ENCODE measurements at places on chromosomes 6 and 20. TPM values are rescaled to one million over a fixed set of nuclear protein-coding genes. Genes with fewer than 3 reads are reported as not detected.
A peak's percentile ranks its signal among the peaks of the same experiment; 100 is the strongest.

The KHDC1 gene
- 3.2 TPM for total RNA-seq

The SMLR1 gene
- not detected for total RNA-seq

The C6orf58 gene
- not detected for total RNA-seq

The TRIM31 gene
- not detected for total RNA-seq

The IDH3B gene
- 96.7 TPM for total RNA-seq

The HRH3 gene
- not detected for total RNA-seq

- no peak overlapping the region for H3K4me3 ChIP-seq
- no peaks in the 10 kb centered on the region for H3K27me3 ChIP-seq
- H3K36me3 ChIP-seq, result no peaks in the 10 kb centered on the region
- H3K4me1 ChIP-seq, result no peaks in the 10 kb centered on the region
Observed at GRCh38 chr6:103617642-103618041, 1242.1 kb downstream of the HACE1 start.

DNA sequence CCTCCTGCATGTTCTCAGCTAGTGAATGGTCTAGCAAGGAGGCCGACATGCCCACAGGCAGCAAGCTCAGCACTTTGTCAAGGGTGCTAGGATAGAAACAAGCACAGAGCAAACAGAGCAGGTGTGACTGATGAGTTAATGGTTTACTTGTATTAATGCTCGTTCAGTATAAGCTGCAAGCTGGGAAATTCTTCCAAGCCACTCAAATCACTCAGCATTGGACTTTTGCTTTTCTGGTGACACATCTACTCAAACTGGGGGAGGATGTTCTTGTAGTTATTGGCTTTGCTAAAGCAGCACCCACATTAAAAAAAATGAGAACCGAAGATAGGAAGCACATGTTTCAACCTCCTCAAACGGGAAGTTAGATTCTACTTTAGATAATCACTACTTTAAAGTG, 43.1 kb upstream of the NEDD9 start:
- no peaks in the 10 kb centered on the region for H3K27me3 ChIP-seq
- H3K36me3 ChIP-seq, result peaks cover 56% of the 10 kb centered on the region
- peak overlapping the region; percentile 55 for H3K4me3 ChIP-seq
- DNase-seq, result no peak

DNA sequence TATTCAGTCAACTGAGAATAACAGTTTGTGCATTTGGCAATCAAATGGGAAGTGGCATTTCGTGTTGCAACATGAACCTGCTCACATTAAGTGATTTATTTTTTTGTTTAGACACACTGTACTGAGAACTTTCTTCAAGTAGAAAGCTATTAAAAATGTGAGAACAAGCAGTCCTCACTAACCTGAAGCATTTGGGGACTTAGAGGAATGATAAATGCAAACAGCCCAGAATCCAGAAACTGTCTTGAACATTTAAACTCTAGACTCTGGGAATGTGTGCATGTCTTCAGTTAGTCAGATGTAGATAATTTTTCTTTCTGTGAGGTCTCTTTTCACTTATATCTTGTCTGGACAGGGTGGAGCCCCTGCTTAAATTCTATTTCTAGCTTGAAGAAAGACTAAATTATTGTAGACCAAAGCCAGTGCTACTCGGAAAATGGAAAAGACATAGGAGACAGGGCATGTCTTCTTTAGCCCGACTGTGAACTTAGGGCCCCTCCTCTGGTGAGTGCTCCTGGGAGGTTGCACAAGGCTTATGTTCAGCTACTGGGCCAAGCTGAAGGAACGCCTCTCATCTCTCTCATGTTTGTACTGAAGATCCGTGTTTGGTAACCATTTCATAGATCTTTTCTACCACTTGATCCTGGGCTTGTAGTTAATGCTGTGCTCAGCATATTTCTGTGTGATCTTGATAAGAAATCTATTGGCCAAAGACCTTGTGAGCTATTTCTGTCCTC, 70.1 kb downstream of the SLX4IP start:
- peaks cover 31% of the 10 kb centered on the region for H3K4me1 ChIP-seq
- no peaks in the 10 kb centered on the region for H3K27me3 ChIP-seq
- no peak for DNase-seq
- peaks cover 2% of the 10 kb centered on the region for H3K36me3 ChIP-seq

- H3K4me1 ChIP-seq, result peaks cover 15% of the 10 kb centered on the region
- no peak for DNase-seq
- peak overlapping the region; percentile 86 for H3K4me3 ChIP-seq
- peak overlapping the region; percentile 98 for H3K27ac ChIP-seq
Observed at GRCh38 chr6:137767911-137768690, 99.0 kb upstream of the TNFAIP3 start.

DNA sequence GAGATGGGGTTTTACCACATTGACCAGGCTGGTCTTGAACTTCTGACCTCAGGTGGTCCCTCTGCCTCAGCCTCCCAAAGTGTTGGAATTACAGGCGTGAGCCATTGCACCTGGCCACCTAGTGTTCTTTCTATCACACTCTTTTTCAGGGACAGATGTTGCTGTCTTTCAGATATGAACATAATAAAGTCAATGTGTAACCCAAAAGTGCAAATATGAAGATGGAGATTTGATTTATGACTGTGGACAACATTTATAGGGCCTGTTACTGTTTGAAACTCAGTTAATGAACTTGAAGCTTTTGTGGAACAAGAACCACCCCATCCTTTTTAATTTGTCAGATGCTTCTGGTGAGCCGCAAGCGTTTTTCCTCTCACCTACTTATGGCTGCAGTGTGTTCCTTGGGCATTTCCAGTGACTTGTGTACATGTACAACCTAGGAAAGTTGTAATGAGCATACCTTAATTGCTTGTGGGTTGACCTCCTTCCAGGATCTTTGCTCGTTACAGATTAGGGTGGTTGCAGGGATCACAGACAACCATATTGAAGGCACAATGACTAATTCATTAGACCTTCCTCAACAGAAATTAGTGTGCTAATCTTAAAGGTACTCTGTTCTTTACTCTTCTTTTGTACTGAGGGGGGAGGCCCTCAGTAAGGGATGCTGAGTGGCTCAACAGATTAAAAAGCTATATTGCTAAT, 6.8 kb downstream of the TBPL1 start:
- no peaks in the 10 kb centered on the region for H3K27me3 ChIP-seq
- H3K36me3 ChIP-seq, result peaks cover 9% of the 10 kb centered on the region
- H3K4me1 ChIP-seq, result peaks cover 33% of the 10 kb centered on the region
- H3K4me3 ChIP-seq, result no peak overlapping the region
- H3K27ac ChIP-seq, result no peak overlapping the region
